ENCODE measurements at places on chromosomes 1 and 21.

GRCh38 chr1:28102189-28102588, 13.8 kb upstream of the EYA3 start:
- no peak for DNase-seq

GRCh38 chr1:56052041-56052440, 527.3 kb downstream of the PLPP3 start:
- no peak for DNase-seq

- no peak for DNase-seq
Observed at GRCh38 chr1:24775348-24775747, 30.1 kb downstream of the CLIC4 start.

DNA sequence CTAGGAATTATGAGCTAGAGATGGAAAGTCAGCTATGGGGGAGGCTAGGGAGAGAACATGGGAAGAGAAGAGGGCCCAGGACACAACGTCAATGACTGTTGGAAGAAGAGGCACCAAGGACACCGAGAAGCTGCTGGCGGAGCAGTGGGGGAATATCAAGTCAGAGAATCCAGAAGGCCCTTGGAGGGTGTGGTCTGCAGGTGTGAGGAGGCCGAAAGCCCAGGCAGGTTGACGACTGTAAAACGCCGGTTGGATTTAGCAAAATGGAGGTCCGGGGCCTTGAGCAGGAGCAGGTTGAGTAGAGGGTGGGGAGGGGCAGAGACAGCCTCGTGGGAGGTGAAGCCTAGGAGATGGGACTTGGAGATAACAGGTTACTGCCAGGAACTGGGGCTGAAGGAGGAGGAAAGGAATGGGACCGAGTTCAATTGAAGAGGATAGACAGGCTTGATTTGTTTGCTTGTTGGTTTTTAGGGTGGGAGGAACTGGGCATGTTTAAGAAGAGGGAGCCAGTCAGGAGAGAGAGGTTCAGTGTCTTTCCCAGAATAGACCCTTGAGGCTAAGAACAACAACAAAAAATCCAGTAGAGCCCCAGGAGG, 35.1 kb downstream of the EDN2 start:
- no peak for DNase-seq

DNA sequence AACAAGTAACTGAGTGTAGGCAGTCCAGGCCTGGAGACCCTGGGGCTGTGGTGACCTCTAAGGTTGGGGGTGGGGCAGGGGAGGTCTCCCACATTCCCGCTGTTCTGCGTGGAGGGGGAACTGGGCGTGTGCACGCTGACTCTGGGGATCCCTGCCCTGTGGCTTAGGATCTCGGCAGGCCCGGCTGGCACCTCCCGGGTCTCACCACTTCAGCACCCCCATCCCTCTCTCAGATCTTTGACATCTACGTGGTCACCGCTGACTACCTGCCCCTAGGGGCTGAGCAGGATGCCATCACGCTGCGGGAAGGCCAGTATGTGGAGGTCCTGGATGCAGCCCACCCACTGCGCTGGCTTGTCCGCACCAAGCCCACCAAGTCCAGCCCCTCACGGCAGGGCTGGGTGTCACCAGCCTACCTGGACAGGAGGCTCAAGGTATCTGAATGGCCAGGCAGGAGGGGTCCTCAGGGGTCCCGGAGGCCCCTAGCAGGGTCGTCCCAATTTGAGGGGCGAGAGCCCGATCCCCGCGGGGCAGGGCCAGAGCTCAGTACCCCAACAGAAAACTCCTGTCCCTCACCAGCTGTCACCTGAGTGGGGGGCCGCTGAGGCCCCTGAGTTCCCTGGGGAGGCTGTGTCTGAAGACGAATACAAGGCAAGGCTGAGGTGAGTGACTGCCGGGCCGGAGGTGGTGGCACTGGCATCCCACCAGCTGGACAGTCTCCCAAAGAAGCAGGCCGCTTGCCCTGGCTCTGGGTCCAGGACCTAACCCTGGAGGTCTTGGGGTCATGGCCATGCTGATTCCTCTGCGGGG, 68.7 kb downstream of the TRIM11 start:
- no peak for DNase-seq

DNA sequence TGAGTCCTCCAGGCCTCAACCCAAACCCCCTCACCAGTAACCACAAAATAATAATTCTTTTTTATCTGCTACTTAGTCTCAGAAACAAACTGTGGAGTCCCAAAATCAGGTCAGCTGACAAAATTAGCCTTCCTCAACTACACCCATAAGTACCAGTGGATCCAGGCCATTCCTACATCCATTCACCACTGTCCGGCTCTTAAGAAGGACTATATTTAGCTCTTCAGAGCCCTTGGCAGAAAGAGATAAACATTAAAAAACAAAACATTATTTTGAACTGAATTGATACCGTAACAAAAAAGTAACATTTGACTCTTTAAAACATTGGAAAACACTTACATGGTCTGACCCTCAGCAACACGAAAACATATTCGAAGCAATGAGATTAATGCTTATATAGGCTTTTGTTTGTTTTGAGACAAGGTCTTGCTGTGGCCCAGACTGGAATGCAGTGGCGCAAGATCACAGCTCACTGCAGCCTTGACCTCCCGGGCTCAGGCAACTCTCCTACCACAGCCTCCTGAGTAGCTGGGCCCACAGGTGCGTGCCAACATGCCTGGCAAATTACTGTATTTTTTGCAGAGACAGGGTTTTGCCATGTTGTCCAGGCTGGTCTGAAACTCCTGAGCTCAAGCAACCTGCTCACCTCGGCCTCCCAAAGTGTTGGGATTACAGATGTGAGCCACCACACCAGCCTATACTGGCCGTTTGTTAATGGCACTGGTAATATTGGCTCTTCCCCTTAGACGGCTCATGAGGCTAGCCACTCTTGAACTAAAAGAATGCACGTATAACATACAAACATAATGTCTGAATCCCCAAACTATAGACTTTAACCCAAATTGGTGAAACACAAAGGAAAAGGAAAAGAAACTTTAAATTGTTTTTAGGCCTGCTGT, 330.7 kb downstream of the SMYD3 start:
- peak; percentile 29 for DNase-seq

DNA sequence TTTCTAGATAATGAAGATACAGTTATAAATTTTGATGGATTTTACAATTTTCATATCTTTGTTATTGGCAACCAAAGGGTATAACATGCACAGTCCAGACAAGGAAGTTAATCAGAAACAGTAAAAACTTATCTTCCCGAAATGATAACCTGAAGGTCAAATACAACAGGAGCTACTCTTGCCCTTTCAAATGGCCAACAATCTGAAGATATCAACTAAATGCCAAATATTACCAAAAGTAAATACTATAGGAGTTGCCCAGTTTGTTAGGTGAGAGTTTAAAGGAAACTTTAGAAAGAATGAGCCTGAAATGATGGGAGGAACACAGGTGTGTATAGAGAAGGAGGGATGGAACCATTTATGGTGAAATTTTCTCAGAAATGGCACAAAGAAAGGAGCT, 153.2 kb downstream of the RGS7 start:
- no peak for DNase-seq

DNA sequence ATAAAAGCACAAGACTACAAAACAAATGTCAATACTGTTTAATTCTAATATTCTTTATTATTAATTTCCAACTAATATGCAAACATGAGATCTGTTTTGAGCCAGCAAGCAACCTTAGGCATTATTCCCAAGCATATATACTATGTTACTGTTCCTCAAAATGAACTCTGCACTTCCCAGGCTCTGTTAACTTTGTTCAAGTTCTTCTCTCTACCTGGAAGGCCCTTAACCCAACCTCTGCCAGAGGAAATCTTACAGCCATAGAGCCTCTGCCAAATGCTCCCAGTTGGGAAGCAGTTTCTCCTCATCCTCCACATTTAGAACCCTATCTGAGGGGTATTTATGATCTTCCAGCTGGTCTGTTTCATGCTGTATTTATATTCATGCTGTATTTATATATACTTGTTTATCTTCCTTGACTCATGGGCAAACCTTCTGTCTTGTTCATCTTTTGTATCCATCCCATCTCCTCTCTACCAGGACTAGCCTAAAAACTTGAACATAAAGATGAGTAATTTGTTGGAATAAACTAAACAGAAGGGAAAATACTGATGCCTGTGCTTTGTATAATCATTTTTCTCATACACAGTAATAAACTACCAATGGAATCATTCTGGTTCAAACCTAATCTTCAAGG, 5.3 kb downstream of the IVNS1ABP start:
- no peak for DNase-seq

- no peak for DNase-seq
Observed at GRCh38 chr1:206769304-206769731, 1.3 kb upstream of the IL19 start.

DNA sequence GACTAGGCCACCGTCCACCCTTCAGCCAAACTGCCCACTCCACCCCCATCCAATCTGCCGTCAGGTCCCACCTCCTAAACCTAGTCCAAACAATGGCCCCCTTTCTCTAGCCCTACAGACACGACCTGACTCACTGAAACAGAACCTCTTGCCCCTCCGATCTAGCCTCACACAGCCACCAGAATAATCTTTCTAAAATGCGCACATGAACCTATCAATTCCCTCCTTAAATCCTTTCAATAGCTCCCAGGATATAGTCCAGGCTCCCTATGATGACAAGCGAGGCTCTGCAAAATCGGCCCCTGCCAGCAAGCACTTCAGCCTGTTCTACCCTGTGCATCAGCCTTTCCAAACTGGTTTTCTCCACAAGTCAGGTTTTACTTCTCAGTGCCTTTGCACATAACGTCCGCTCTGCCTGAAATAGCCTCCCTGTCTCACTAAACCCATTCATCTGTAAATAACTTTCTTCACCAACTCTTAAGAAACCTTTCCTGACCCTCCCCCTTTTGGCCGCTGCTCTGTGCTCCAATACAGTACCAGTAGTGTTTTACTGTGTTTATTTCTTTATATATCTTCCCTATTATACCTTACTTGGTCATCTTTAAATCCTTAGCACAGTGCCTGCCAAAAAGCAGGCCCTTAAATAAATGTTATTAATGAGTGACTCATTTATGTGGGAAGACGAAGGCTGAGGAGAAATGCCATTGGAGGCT, 9.0 kb upstream of the CDC20 start:
- peak; percentile 48 for DNase-seq

GRCh38 chr1:193358419-193358818, 172.0 kb upstream of the B3GALT2 start:
- no peak for DNase-seq

DNA sequence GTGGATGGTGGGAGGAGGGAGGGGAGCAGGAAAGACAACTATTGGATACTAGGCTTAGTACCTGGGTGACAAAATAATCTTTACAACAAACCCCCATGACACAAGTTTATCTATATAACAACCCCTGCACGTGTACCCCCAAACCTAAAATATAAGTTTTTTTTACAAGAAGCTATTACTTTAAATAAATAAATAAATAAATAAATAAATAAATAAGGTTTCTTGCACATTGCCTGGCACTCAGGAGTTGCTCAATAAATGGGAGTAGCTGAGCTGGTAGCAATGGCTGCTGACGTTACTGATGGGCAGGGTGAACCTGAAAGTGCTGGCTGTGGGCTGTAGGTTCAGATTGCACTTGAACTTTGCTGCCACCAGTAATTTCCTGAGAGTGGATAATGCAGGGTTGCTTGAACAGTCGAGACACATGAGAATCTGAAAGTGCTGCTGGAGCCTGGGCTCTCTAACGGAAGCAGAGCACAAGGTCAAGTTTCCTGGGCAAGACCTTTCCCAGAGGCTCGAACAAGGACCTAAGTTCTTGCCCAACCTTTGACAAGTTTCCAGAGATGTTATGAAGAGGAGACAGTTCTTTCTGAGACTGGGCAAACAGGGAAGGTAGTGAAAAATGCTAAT, 14.8 kb upstream of the KCNE2 start:
- DNase-seq, result no peak

GRCh38 chr1:21175324-21175669, 1.4 kb downstream of the EIF4G3 start:
- DNase-seq, result peak; percentile 53

GRCh38 chr1:35668506-35668905, 27.2 kb upstream of the PSMB2 start:
- no peak for DNase-seq

GRCh38 chr1:92483610-92484471, 2.9 kb downstream of the GFI1 start:
- peak; percentile 5 for DNase-seq

DNA sequence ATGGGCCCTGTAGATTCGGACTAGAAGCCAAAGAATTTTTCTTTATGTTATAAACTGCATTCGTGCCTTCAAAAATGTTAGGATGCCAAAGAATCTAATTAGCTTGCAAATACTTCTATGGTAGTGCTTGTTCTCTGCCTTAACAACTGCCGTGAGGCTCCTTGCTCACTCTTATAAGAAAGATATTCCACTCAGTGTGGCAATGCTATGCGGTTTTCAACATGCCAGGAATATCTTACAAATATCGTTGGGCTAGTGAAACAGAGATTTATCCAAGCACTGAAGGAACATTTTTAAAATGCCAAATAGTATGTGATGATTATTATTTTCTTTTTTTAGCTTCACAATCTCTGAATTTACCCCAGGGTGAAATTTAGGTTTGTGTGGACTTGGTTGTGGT, 198.2 kb downstream of the GREM2 start:
- DNase-seq, result peak; percentile 44

DNA sequence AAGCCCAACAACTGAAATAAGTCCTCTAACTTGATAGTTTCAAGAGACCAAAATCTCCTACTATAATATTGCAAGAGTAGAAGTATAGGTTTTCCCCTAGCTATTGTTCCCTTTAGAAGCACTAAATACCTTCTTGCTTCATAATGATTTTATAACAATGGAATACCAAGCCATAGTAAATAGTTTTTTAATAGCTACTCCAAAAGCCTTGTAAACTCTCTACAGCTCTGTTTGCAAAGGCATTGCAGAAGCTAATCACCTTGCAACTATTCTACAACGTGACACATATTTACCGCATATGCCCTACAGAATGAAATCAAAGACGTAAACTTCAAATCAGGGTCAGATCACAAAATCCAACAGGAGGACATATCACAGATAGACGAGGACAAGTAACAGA, 451.5 kb upstream of the ZRANB2 start:
- no peak for DNase-seq

GRCh38 chr1:55047611-55048010, 8.3 kb downstream of the PCSK9 start:
- no peak for DNase-seq

DNA sequence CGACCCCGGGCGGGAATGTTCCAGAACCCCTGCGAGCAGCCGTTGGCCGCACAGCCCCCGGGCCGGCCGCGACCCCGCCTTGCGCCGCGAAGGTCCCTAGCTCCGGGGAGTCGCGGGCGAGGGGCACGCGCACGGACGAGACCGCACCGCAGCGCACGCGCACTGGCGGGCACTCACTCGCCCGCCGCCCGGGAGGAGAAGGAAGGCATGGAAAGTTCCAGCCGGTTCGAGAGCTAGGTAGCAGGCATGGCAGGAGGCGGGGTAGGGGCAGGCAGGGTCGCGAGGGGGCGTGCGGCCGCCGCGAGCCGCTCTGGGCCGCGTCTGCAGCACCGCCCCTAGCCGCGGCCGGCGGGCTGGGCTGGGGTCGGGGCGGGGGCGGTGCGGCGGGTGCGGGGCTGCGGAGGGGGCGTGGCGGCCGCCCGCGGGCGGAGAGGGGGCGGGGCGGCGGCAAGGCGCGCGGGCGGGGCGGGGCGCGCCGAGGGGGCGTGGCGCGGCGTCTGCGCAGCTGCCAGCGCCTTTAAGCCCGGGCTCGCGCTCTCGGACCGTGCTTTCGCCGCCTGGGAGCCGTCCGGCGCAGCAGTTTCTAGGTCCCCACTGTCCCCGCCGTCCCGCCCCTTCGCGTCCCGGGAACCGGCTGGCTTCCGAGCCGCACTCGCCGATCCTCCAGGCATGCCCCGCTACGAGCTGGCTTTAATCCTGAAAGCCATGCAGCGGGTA, at the start of the genes MRPS6 and SLC5A3:
Gene MRPS6, plus strand, starts transcription at position 547 of the 717 bp plus-strand sequence. Its CDS starts 123 bp downstream, at position 670.
Gene SLC5A3, plus strand, starts transcription at position 547 of the 717 bp plus-strand sequence. CDS start 21,621 bp downstream, outside the sequence.
- peak; percentile 81 for DNase-seq

- no peak for DNase-seq
Observed at GRCh38 chr1:40539338-40539737, 7.9 kb downstream of the ZNF684 start.

GRCh38 chr1:208527156-208527555, 283.0 kb upstream of the PLXNA2 start:
- DNase-seq, result no peak

Measured in cardiac fibroblast (primary cell).